ENCODE measurements at places on chromosomes 1 and 21. TPM values are rescaled to one million over a fixed set of nuclear protein-coding genes. Genes with fewer than 3 reads are reported as not detected.

GRCh38 chr1:227318853-227319607, 738 bp upstream of the CDC42BPA start:
- peak; percentile 72 for DNase-seq

The CYP4A11 gene
- not detected for total RNA-seq

The RNF186 gene
- not detected for total RNA-seq

The AGT gene
- not detected for total RNA-seq

DNA sequence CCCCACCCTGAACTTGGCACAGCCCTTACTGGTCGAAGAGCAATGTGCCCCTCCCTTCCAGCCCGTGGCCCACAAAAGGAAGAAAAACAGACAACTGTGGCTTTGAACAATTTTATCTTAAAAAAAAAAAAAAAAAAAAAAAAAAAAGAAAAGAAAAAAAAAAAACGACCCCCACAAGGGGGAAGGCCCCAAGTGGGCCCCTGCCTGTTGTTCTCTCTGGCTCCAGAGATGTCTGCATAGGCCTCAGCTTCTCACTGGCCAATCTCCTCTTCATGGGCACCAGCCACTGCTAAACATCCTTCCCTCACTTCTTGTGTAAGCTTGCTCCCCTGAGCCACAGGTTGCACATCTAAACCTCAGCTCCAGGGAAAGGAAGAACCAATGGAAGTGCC, 386 bp upstream of the TSTD1 start:
- no peak for DNase-seq

The AZIN2 gene
- total RNA-seq = 2.5 TPM
